ENCODE measurements at places on chromosomes 1 and 21. TPM values are rescaled to one million over a fixed set of nuclear protein-coding genes. Genes with fewer than 3 reads are reported as not detected.

- DNase-seq = peak; percentile 98
These were observed 12.3 kb downstream of the CLCNKB start for GRCh38 chr1:16055613-16056520.

DNA sequence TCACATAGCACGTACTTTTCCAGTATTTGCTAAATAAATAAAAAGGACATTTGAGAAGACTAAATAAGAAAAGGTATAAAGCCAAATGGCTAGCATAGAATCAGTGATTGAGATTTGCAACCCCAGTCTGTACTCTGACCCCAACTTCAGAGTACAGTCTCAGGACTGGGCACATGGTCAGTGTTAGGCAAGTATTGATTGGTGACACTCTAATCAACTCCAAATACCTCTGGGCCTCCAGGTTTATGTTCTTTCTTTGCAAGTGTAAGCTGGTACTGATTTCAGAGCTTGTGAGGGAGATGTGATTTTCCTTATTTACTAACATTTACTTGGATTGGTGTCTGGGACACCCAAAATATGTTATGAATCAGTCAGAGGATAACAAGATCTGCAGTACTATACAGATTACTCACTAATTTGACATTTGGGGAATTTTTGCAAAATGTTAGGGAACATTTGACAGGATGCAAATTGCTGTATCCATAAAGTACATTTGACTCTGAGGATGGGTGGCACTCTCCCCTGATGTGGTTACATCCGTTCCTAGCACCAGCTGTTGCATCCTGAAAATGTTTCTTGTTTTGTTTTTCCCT, 34.2 kb downstream of the LMO4 start:
- no peak for DNase-seq

PLA2G2A gene
- total RNA-seq = 7.1 TPM

DNA sequence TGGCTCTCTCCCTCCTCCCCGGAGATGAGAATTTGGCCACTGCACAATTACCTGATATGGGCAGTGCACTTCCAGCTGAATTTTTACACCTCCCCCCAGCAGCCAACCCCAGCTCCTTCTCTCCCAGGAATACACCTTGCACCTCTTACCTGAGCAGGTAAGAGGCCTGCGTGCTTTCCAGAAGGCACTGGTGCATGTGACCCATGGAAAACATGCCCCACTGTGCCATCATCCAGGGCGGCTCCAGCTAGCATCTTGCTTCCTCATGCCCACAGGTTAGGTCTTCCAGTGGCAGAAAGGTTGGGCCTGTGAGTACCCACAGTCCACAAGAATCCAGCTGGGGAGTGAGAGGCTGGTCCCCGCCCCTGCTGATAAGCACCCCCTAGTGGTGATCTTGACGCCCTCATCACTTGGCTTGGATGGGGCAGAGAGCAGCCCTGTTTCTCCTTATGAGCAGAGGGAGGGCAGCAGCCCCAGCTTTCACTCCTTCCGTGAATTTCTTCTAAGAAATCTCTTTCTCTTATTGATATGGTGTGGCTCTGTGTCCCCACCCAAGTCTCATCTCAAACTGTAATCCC, 57.8 kb downstream of the EDARADD start:
- DNase-seq = peak; percentile 74

DNA sequence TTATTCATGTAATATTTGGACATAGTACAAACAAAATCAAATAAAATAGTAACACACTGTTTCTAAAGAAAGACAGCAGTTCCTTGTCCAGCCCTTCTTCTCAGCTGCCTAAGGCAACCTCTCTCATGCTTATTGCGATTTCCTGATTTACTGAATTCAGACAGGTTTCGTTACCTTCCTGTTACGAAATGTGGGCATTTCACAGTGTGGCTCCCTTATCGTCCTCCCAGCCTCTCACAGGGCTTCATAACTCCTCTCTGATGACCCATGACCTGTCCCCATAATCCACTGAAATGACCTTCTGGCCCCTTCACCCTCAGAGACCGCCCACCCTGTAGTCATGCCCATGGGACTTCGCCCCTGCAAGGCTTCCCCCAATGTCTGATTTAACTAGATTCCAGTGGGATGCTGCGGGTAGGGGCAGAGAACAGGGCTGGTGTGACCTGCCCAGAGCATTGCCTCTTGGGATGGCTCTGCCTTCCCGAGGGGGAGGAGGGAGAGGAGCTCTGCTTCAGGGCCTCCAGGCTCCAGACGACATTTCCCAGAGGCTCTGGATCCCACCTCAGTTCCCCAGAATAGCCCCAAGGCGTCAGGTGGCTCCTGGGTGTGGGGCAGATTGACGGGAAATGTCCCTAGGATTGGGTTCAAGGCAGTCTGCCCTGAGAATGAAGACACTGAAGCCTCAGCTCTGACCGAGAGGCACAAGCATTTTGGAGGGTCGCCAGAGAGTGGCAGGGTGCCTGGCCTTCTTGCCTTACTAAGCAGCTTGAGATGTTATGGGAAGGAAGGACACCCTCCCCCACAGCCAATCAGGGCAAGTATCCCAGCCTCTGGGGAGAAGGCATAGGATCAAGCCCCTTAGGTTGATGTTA, 20.6 kb downstream of the PADI2 start:
- DNase-seq = no peak

DNA sequence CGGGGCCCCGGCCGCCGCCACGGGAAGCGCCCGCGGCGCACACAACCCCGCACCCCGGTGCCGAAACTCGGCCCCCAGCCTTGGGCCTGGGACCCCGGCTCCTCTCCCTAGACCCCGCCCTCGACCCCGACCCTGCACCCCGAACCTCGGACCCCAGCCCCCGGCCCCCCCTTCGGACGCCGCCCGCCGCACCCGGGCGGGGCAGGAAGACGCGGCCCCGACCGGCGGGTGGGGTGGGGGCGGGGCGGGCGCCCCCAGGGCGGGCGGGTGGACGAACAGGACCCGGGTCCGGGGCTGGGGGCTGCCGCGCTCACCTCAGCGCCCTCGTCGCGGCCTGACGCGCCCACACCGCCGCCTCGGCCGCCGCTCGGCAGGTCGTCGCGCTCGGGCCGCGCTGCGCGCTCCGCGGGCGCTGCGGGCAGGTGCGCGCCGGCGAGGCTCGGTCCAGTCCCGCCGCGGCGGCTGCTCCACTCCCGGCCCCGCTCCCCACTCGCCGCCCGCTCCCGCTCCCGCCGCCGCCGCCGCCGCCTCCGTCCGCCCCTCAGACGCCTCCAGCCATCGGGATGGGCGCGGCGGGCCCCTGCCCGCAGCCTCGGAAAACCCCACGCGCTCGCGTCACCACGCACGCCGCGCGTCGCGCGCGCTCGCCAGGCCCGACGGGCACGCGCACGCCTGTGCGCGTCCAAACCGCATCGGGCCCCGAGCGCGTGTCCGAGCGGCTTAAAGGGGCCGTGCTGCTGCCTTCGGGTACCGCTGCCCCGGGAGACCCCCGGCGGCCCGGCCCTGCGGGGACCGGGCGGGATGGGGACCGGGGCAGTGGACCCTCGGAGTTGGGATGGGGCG, at the start of gene GNB1:
Gene GNB1 (minus strand): TSS at position 582 of the 843 bp plus-strand sequence. CDS start 65,634 bp downstream, outside the sequence.
- DNase-seq = peak; percentile 73

SAMD13 gene
- total RNA-seq = 0.61 TPM

DNALI1 gene
- total RNA-seq = 18.9 TPM

PFKFB2 gene
- 14.6 TPM for total RNA-seq

SMAP2 gene
- 8.2 TPM for total RNA-seq

DNA sequence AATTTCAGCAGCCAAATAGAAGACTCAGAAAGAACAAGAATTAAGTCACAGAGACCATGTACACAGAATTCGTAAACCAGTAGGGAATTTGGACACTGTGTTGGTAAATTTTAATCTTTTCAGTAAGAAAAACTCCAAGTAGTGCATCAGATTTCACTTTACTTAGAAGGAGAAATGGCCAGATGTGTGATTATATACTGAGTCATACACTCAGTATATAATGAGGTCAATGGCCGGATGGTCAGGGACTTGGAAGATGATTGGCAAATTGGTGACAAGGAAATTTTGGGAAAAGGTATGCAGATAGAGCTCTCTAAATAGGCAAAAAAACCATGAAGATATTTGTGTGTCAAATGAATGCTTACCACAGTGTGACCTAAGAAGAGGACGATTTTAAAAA, 399.8 kb upstream of the LRRC7 start:
- DNase-seq = no peak

AKR7A3 gene
- total RNA-seq = 0.81 TPM

DNA sequence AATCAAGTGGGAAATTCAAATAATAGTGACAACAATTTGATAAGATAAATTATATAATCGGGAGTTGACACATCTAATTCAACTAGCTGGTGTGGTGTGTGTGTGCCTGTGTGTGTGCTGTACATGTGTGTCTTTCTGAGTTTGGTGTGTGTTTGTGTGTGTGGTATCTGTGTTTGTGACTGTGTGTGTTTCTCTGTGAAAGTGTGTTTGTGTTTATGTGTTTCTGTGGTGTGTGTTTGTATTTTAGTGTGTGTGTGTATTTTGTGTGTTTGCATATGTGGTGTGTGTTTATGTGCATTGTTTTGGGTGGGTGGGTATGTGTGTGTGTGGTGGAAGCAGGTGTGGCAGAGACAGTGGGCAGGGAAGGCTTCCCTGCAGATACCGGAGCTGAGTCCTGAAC, 4.8 kb upstream of the DSCAM start:
- no peak for DNase-seq

- no peak for DNase-seq
These were observed 5.0 kb downstream of the RNF11 start for GRCh38 chr1:51241119-51241518.

GRCh38 chr1:205058853-205059252, 15.8 kb downstream of the CNTN2 start:
- DNase-seq = no peak

LCE1B gene
- not detected for total RNA-seq

GRCh38 chr21:41722052-41723018, 44.5 kb downstream of the RIPK4 start:
- no peak for DNase-seq

- DNase-seq = no peak
These were observed 6.2 kb downstream of the NPHP4 start for GRCh38 chr1:5986018-5986417.

IGSF9 gene
- 11.3 TPM for total RNA-seq

DNA sequence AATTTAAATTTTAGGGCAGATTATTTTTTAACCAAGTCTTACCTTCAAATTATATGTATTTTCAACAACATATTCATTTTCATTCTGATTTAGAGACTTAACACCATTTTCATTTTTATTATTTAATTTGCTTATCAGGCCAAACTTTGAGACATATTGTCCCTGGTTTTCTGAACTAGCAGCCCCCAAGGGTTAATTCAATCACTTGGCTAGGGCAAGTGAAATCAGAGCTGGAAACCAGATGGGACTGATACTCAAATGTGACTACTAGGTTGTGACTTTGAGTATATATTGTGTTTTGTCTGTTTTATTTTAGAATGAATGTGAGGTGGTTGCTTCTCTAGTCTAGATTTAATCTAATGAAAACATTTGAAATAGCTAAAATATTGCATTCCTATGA, 198.9 kb upstream of the PTGFR start:
- no peak for DNase-seq

SPRR1A gene
- not detected for total RNA-seq

RHBG gene
- 1.4 TPM for total RNA-seq

- no peak for DNase-seq
These were observed 31.6 kb upstream of the BARHL2 start for GRCh38 chr1:90748668-90749067.

- DNase-seq = no peak
These were observed 17.1 kb downstream of the RC3H1 start for GRCh38 chr1:174005032-174005431.

TMEM79 gene
- 2.1 TPM for total RNA-seq

- DNase-seq = no peak
These were observed 11.2 kb upstream of the HMGB4 start for GRCh38 chr1:33852711-33853110.

FCER1G gene
- total RNA-seq = 0.90 TPM

LCK gene
- 37.0 TPM for total RNA-seq

DNA sequence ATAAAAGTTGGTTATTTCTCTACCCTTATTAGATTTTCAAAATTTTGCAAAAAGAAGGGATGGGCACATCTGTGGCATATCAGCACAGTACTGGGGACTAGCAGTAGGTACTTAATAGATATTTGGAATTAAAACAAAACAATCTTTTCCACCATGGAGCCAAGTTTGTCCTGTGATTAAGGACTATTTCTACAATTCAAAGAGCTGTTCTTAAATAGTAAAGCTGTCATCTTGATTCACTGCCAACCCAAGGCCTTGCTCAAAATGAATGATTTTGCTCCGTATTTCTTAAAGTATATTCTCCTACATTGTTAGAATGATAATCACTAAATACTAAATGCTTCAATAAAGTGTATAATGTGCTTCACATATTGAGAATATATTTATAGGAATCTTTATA, 169.9 kb downstream of the S1PR1 start:
- DNase-seq = no peak

Measured in H9 (cell line).